ENCODE measurements at places on chromosomes 7 and 10.
A peak's percentile ranks its signal among the peaks of the same experiment; 100 is the strongest.

- peak; percentile 29 for DNase-seq
These were observed 678 bp upstream of the TMEM106B start for GRCh38 chr7:12210179-12211053.

DNA sequence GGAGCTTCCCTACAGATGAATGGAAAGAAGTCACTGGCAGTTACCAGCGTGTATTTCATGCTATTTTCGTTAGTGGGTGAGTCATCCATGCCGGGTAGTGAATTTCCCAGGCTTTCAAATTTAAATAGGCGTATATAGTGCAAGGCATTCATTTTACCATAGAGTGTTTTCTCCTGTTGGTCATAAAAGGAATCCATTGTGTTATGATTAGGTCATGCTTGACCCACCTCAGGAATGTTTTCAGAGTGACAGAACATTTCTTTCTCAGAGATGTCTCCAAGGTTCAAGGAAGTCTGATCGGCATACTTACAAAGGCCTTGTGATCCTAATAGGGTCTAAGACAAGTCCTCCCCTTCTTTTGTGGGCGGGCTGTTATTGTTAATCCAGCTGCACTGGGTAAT lies 110.7 kb downstream of the AKR1D1 start:
- no peak for DNase-seq

DNA sequence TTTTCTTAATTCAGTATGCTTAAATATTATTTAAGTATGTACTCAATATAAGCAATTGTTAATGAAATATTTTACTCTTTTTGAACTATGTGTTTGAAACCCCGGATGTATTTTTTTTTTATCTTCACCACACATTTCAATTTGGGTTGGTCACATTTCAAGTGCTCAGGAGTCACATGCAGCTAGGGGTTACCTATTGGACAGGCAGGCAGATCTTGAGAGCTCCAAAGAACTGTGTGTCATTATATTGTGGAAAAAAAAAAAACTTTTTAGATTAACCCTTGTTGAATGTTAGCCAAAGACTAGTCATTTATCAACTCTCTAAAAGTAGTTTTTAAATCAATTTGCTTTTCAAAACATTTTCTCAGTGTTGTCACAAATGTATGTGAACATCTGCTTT lies 37.2 kb downstream of the IKZF1 start:
- no peak for DNase-seq

- DNase-seq, result no peak
These were observed 869 bp downstream of the PSAP start for GRCh38 chr10:71850021-71850742.

GRCh38 chr10:112379635-112380296 lies 5.8 kb downstream of the ACSL5 start:
- no peak for DNase-seq

DNA sequence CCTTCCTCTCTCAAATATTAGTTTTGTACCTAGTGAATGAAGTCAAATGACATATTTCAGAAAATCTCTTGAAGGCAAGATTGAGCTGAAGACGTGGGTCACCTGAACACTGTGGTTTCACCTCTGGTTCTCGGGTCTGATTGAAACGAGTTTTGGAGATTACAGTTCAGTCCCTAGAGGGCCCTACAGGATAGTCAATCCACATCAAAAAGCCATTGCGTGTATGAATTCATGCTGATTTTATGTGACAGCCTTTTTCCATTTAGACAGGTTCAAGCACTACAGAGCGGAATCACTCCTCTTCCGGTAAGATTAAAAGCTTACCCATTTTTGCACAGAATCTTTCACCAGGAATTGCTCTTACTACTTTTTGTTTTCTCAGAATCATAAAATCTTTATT lies 62.2 kb downstream of the VIM start:
- DNase-seq, result no peak

DNA sequence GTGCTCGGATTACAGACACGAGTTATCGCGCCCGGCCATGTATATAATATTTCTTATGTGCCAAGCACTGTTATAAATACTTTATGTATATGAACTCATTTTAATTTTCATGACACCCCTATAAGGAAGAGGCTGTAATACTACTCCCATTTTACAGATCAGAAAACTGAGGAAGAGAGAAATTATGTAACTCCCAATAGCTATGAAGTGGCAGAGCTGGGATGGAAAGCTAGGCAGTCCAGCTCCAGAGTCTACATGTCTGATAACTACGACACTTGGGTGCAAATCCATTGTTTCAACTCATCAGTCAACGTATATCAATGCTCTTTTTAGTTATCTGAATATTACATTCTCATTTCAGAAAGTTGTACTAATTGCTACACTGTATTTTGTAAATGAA lies 17.0 kb downstream of the PDK4 start:
- DNase-seq, result no peak

- DNase-seq, result no peak
These were observed 140.9 kb upstream of the NRBF2 start for GRCh38 chr10:62992145-62992721.

DNA sequence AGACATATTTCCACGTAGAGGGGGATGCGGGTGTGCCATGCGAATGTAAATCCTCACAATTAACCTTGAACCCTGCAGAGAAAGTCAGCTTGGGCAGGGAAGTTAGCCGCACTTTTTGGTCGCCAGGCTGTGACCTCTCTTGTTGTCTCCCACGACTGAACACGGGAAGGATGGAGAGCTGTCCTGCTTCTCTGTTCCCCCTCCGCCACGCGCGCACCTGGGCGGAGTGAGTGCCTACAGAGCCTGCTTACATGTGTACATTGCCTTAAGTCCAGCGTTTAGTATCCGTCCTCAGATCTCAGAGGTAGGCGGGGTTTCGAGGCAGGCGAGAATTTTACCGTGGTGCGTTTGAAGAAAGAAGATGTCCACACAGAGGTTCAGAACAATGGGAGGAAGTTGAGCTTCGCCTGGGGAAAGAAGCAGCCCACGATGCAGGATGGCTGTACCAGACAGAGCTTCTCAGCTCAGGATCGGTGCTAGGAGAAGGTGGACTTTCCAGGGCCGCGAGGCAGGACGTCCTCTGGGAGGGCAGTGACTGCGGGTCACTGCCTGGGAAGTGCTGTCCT lies 482 bp upstream of the ERCC6 start:
- DNase-seq, result no peak

- no peak for DNase-seq
These were observed 22.2 kb upstream of the SH2B2 start for GRCh38 chr7:102264367-102264891.

DNA sequence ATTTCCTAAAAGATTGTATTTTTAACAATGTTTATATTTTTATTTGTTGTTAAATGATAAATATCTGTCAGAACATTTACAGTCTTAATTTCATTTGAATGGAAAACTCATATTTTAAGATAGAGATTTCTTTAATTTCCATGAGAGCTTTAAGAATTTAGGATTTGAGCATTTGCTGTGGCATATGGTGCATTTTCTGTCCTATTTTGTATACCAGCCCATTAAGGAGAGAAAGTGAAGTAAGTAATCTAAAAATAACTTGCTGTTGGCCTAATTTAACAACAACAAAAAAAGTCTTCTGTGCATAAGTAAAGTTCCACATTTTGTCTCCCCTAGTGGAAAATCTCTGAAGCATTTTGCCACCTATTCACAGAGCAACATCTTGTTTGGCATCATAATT lies 190.9 kb upstream of the PPP1R3A start:
- DNase-seq, result no peak

GRCh38 chr7:69739931-69740431 lies 141.7 kb downstream of the AUTS2 start:
- no peak for DNase-seq

- DNase-seq, result no peak
These were observed 46.8 kb upstream of the SLF2 start for GRCh38 chr10:100866010-100866409.

DNA sequence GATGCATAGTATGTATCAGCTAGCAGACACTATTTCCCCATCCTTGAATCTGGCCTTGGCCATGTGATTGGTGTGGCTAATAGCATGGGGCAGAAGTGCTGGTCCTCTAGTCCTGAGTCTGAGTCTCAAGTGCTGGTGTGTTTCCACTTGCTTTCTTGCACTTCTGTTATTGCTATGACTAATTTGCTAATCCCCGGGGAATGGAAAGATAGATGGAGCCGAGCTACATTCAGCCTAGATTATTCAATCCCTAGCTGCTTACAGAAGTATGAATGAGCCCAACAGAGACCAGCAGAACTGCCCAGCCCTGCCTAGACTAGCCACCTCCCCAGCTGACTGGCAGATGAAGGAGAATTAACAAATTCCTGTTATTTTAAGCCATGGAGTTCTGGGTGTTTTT lies 53.2 kb upstream of the SYPL1 start:
- no peak for DNase-seq

DNA sequence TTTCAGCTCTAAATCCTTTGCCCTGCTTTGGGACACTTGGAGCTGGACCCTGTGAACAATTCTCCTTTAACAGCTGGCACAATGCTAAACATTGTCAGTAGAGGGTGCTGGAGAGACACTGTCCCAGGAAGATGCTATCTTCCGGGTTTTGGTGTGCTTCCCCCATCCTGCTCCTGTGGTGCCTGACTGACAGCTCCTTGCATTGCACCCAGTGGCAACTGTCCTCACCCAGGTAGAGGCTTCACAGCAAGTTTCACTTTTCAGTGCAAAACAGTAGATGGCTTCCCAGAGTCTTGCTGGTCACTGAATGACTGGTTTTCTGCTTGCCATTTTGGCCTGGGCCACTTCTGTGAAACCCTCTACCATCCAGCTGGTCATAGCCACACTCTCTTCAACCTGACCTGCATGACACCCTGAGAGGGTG lies 77.3 kb downstream of the CDC14C start:
- no peak for DNase-seq

- no peak for DNase-seq
These were observed 28.2 kb upstream of the ADCYAP1R1 start for GRCh38 chr7:31023877-31024276.

- DNase-seq, result no peak
These were observed 121.4 kb upstream of the CHST15 start for GRCh38 chr10:124214610-124215375.

- DNase-seq, result no peak
These were observed 72.3 kb upstream of the ZNF746 start for GRCh38 chr7:149569726-149570422.

- DNase-seq, result no peak
These were observed 50.5 kb upstream of the HBP1 start for GRCh38 chr7:107118109-107118900.

DNA sequence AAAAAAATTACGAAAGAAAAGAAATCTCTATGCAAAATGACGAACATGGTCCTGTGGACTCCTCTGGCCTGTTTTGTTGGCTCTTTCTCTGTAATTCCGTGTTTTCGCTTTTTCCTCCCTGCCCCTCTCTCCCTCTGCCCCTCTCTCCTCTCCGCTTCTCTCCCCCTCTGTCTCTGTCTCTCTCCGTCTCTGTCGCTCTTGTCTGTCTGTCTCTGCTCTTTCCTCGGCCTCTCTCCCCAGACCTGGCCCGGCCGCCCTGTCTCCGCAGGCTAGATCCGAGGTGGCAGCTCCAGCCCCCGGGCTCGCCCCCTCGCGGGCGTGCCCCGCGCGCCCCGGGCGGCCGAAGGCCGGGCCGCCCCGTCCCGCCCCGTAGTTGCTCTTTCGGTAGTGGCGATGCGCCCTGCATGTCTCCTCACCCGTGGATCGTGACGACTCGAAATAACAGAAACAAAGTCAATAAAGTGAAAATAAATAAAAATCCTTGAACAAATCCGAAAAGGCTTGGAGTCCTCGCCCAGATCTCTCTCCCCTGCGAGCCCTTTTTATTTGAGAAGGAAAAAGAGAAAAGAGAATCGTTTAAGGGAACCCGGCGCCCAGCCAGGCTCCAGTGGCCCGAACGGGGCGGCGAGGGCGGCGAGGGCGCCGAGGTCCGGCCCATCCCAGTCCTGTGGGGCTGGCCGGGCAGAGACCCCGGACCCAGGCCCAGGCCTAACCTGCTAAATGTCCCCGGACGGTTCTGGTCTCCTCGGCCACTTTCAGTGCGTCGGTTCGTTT lies 83.5 kb upstream of the SLF2 start:
- DNase-seq, result no peak

GRCh38 chr10:131730771-131731497 lies 169.9 kb upstream of the PPP2R2D start:
- no peak for DNase-seq

- DNase-seq, result no peak
These were observed 36.1 kb downstream of the ADGRA1 start for GRCh38 chr10:133123746-133124356.

GRCh38 chr7:128860158-128861073 lies 2.2 kb upstream of the ATP6V1F start:
- no peak for DNase-seq

DNA sequence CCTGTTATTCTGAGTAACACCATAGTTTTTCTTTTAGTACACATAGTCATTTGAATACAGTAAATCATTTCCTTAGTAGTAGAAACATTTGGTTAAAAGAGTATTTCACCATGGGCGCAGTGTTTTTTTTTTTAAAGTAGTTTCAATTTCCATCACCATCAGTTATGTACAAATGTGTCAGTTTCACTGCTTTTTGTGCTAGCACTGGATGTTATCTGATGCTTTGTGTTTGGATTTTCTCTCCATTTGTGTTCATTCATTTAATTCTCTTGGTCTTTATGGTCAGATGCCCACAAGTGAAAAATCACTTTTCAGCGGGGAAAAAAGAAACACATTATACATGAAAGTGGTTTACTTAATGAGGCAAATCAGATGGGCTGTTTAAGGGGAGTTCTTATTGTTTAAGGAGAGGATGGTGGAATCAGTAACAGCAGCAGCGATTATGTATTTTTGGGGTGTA lies 16.0 kb upstream of the HK1 start:
- DNase-seq, result no peak

- DNase-seq, result no peak
These were observed 22.6 kb downstream of the NKX2-3 start for GRCh38 chr10:99555371-99555770.

DNA sequence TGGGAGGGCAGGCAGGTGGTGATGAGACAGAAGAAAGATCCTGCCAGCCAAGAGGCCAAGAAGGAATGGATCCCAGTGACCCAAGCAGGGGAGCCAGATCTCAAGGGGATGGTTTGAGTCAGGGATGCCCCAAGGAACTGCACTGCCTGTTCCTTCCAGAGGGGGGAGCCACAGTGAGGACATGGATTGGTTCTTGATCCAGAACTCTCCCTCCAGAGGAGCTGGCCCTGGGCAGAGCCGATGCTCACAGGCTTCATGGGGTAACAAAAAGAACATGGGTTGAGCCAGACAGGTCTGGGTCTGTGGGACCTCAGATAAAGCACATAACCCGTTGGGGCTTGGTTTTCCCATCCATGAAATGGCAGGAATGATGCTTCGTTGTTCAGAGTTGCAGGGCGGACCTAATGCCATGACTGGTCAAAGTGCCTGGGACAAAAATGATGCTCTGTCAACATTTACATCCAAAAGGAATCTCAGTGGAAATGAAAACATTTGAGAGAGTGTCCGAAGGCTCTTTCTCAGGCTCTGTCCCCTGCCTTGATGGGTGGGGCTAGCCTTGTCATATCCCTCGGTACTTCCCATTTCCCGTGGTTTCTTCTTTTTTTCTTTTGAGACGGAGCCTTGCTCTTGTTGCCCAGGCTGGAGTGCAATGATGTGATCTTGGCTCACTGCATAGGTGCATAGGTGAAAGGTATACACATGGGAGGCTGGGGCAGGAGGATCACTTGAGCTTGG lies 4.7 kb upstream of the DENND2A start:
- DNase-seq, result no peak

GRCh38 chr10:50508315-50509051 lies 115.3 kb downstream of the SGMS1 start:
- DNase-seq, result no peak

- DNase-seq, result no peak
These were observed 231.0 kb downstream of the DIP2C start for GRCh38 chr10:458421-458851.

All from stimulated activated CD8-positive, alpha-beta memory T cell treated with anti-CD3 and anti-CD28 coated beads, Interleukin-4, amount 100 ng/mL, for 4 hours (primary cell).